ENCODE measurements at places on chromosomes 12 and 14. TPM values are rescaled to one million over a fixed set of nuclear protein-coding genes. Genes with fewer than 3 reads are reported as not detected.

The FAM181A gene
- polyA plus RNA-seq, result not detected

GRCh38 chr12:62955678-62956077 lies 20.7 kb upstream of the PPM1H start:
- no peak for DNase-seq

DNA sequence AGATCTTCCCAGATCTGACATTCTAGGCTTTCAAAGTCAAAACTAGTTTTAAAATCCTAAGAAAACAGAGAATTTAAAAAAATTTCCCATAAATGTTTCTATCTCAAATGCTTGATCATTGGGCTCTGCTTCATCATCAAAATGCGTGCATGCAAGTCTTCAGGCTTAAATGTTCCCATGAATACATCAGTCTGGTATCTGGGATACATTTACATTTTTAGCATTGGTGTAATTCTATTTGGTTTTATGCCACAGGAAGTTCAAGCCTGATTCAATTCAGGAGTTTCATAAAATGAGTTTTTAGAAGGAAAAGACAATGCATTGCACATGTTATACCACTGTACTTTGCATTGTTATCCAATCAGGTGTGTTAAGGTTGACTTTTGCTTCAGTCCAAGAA lies 336.4 kb downstream of the PCNX1 start:
- peak; percentile 9 for DNase-seq

DNA sequence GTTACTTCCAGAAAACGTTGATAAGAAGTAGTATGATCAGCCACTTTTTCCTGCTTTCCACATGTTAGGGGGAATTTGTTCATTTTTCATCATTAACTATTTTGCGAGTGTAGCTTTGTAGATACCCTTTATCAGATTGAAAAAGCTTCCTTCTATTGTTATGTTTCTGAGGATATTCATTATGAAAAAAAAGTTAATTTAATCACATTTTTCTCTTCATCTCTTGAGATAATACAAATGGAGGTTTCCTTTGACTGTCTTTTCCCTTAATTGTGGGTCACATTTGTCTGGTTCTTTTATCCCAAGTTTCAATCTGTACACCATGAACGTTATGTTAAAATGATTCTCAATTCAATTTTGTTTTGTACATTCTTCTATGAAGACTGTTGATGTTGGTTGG lies 875.7 kb downstream of the SLC6A15 start:
- no peak for DNase-seq

The CLEC1A gene
- polyA plus RNA-seq, result 2.9 TPM

DNA sequence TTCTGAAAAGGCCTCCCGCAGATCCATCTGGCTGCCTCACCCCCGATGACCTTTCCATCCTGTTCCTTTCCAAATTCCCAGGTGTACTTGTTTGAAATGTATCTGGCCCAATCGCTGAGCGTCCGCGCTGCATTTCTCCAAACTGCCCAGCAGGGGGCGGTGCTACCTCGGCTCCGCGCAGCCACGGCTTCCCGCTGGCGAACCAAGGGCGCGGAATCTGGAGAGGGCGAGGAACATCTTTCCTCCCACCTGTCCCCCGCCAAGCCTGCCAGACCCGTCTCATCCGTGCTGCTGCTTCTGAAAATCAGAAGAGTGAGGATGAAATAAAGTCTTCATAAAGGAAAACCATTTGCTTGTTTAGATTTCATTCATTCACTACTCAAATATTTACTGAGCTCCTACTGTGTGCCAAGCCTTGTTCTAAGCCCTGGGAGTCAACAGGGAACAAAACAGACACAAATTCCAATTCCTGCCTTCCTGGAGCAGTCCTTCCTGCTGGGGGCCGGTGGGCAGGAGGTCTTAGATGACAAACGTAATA lies 16.8 kb upstream of the MYL2 start:
- no peak for DNase-seq

DNA sequence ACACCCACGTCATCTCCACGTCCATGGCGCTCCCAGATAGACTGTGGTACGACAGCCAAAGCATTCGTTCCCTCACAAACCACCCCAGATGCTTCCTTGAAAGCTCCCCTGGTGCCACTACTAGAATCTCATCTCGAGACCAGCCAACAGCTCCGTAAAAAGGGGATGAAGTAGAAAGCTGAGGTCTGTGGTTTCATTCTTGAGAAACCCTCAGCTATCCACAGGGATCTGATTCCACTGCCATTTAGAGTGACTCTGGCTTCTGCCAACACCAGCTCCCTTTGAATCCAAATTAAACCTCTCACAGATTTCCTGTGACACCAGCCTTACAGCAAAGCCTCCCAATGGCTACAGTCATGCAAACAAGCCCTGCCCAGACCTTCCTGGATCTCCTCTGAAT lies 18.5 kb upstream of the FOXN3 start:
- DNase-seq, result no peak

The CMA1 gene
- not detected for polyA plus RNA-seq

The CLEC4E gene
- not detected for polyA plus RNA-seq

DNA sequence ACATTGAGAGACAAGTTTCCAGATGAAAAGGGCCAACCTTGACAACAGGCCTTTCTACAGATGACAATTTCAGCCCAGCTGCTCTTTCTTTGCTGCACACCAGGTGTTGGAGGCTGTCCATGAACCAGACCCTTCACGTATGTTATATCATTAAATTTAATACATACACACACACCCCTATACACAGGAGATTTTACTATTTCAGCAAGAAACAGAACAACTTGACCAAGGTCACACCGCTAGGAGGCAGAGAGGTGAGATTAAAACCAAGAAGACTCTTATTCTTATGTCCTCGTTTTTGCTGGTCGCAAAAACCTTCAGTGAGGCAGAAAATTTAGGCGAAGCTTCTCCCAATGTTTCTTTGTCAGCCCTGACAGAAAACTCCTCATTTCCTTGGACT lies 1585.9 kb downstream of the AACS start:
- no peak for DNase-seq

- no peak for DNase-seq
Measured at GRCh38 chr12:95836630-95837239, 22.0 kb upstream of the SNRPF start.

DNA sequence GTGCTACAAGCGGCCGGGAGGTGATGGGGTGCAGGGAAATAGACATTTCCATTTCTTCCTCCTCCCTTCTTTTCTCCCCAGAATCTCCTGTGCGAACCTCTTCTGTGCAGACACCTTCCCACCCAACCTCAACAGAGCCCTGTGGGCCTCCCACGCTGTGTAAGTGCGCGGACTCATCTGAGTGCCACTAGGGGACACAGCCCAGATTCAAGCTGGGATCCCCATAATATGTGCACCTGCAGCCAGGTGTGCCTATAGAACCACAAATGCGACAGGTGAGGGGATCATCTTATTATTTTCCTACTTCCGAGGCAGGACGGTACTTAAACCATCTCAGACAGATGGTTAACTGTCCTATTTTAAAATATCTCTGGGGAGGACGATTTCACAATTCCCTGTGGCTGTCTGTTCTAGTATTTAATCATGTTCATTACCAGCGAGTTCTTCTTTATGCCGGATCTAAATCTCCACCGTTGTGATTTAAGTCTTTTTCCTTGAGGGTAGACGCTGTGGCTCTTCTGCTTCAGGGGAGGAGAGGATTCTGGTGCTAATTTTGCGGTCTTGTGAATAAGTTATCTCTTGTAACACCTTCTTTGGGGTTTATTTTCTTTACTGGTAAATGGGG lies 17.2 kb upstream of the CACNA1C start:
- no peak for DNase-seq

The LRTM2 gene
- polyA plus RNA-seq, result 0.81 TPM

The CD69 gene
- polyA plus RNA-seq, result 0.61 TPM

The IAPP gene
- not detected for polyA plus RNA-seq

DNA sequence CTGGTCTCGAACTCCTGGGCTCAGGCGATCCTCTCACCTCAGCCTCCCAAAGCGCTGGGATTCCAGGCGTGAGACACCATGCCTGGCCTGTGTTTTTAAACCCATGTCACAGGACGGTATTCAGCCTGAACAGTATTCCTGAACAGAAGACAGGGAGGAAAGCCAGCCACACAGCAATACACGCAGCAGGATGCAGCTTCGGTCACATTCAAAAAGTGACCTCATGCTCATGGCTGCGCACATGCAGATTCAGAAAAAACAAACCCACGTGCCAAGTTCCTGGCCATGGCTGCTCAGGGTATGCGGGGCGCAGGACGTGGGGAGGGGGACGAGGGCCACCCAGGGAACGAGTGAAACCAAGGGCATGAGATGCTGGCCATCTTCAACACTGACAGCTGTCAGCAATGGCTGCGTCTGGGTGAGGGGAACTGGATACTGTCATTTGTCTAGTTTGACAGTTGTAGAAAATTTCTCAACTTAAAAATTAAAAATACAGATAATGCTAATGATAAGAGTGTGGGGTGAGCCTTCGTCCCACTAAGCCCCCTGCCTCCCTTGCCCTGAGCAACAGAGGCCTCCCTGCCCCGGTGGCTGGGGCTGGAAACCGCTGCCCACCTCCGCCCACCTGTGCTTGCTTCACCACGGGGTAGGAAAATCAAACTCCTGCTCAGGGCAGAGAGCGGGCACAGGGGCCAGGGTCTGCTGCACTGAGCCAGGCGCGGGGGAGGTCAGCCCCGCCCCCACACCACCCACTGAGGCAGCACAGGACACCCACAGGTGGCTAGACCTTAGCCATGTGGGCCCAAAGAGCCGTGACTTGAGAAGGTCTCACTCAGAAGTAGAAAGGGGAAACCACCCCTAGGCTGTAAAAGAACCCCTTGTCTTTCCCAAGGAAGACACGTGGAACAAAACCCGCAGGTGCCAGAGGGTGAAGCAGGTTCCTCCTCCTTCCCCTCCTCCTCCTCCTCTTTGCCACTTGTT lies 84.2 kb downstream of the SCARB1 start:
- DNase-seq, result peak; percentile 45

Measured in forelimb muscle (tissue), 1 donor.